Urinary bladder (tissue), 4 donors: ENCODE measurements at places on chromosomes 13 and 19. TPM values are rescaled to one million over a fixed set of nuclear protein-coding genes. Genes with fewer than 3 reads are reported as not detected.

BBC3 gene
- 1.3 TPM for total RNA-seq

RFC3 gene
- total RNA-seq = 25.7 TPM

ALOX5AP gene
- 10.4 TPM for total RNA-seq

CGB8 gene
- not detected for total RNA-seq

BCL2L12 gene
- total RNA-seq = 3.1 TPM

ZNF575 gene
- 0.42 TPM for total RNA-seq

FREM2 gene
- total RNA-seq = 21.5 TPM

ZNF577 gene
- 26.8 TPM for total RNA-seq

CNOT3 gene
- total RNA-seq = 11.6 TPM

ZNF99 gene
- total RNA-seq = 0.74 TPM

LRRC63 gene
- 1.2 TPM for total RNA-seq
